ENCODE measurements at places on chromosomes 1 and 21.

DNA sequence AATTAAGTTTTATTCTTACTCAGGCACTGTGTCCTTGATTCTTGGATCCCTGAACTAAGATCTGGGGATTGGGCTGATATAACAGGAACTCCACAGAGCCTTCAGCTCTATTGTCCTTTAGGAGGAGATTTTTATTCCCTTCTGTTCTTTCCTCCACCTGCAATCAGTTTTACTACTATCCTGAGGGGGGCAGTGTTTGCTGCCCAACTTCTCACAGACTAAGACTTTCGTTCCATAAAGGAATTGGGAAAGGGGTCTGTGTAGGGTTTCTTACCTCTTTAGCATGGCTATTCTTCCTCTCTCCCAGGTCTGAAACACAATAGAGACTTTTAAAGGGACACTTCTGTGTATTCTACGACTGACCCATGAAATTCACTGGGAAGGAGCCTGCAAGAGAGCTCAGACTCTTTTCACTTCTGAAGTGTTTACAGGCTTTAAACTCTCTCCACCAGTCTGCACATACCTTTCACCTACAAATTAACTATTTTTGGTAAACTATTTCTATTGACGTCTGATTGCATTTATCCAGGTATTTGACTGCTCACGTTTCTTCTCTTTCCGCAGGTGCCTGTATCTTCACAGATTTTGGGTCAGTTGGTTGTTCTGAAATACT, 103.3 kb upstream of the DEPDC1 start:
- no peak for DNase-seq

GRCh38 chr1:220151454-220151853, 57.5 kb downstream of the IARS2 start:
- no peak for DNase-seq

DNA sequence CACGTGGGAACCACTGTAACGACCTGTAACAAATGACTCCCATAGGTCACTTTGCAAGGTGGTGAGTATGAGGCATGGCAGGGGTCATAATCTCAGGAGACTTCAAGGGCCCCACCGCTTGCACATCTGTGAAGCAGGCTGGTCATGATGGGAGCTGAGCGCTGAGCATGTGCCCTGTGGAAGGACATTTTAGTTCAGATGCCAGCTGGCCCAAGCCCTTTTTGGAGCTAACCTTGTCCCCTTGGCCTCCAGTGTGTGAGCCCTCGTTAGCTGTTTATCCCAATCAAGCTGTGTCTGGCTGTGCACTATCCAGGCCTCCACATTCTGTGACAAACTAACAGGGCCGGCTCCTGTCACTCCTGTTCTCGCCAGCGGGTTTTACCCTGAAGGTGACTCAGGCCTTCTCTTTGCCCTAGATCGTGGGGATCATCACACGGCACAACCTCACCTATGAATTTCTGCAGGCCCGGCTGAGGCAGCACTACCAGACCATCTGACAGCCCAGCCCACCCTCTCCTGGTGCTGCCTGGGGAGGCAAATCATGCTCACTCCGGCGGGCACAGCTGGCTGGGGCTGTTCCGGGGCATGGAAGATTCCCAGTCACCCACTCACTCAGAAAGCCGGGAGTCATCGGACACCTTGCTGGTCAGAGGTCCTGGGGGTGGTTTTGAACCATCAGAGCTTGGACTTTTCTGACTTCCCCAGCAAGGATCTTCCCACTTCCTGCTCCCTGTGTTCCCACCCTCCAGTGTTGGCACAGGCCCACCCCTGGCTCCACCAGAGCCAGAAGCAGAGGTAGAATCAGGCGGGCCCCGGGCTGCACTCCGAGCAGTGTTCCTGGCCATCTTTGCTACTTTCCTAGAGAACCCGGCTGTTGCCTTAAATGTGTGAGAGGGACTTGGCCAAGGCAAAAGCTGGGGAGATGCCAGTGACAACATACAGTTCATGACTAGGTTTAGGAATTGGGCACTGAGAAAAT, 7.6 kb downstream of the NPPA start:
- no peak for DNase-seq

- DNase-seq = no peak
These were observed 5.3 kb upstream of the ARHGEF11 start for GRCh38 chr1:157050836-157051235.

DNA sequence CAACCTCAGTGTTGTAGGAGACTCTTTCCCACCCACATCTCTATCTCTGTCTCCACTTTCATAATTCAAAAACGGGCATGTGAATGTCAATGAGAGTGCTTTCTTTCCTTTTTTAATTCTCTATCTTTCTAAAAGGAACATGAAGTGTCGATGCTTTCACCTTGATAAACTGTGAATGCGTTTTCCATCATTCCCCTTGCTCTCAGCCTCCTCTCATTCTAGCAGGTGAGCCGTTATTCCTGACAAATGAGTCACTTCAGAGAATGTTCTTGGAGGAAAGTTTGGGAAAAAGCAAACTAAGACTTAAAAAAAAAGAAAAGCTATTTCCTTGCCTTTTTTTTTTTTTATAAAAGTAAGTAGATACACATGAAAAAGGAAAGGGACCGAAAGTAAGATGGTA, 226.0 kb upstream of the C1orf87 start:
- no peak for DNase-seq
